ENCODE measurements at places on chromosomes 3 and 15. TPM values are rescaled to one million over a fixed set of nuclear protein-coding genes. Genes with fewer than 3 reads are reported as not detected.

DNA sequence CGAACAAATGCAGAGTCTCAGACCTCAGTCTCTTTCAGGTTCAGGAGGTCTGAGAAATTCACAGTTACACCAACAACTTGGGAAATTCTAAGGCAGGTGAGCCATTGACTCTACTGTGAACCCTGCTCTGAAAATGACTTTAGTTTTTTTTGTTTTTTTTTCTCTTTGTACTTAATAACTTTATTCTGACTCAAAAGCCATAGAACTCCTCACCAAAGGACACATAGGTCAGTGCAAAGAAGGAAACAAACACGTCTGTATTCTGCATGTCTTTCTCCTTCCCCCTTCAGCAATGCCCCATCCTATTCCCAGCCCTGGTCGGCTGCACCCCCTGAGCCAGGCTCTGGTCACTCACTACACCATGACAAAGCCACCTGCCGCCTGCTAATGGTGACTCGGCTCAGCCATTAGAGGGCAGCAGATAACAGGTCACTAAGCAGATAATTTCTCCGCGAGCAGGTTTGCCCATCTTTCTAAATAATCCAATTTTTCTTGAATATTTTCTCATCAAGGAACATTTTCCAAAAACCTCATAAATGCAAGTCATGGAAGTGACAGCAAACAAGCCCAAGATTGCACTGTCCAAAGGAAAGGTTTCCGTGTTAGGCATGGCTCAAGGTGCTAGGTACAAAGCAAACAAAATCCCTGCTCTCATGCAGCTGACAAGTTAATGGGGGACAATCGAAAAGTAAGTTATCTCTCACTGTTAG is 37.7 kb downstream of the TM4SF4 start:
- no peak overlapping the region for H3K4me3 ChIP-seq
- H3K4me1 ChIP-seq = peaks cover 17% of the 10 kb centered on the region
- H3K27ac ChIP-seq = no peak overlapping the region
- peak; percentile 75 for DNase-seq
- no peaks in the 10 kb centered on the region for H3K36me3 ChIP-seq

GRCh38 chr15:25182098-25182478 is 227.3 kb downstream of the SNRPN start:
- no peak overlapping the region for H3K4me3 ChIP-seq
- DNase-seq = peak; percentile 28
- H3K4me1 ChIP-seq = no peaks in the 10 kb centered on the region
- no peaks in the 10 kb centered on the region for H3K36me3 ChIP-seq

DNA sequence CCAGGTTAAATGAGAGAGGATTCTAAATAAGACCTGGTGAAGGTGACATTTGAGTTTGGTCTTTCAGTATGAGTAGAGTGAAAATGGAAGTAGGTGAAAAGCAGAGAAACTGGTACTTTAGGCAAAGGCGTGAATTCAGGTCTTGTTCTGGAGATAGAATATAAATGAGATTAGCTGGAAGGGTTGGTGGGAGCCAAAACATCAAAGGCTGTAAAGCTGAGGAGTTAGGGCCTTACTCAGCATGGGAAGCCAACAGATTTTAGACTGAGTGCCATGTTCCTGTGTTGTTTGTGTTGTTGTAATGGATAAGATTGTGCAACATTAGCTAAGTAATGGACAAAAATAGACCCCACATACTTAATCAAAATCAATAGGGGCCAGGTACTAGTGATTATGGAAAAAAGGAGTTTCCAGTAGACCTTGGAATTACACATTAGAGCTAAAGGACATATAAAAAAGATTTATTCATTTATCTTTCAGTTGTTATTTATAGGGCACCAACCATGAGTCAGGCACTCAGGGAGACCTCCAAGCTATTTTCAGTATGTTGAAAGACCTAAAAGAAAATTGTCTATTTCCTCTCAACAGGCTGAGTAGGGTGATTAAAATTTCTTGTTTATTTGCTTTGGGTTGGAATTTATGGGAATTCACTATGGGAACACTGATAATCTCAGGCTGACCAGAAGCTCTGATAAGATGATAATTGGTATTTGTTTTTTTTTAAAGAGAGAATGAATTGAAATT is 20.8 kb downstream of the ARL14 start:
- no peaks in the 10 kb centered on the region for H3K36me3 ChIP-seq
- no peaks in the 10 kb centered on the region for H3K27me3 ChIP-seq
- H3K4me3 ChIP-seq = no peak overlapping the region
- no peak for DNase-seq

GRCh38 chr3:18111796-18112232 is 313.3 kb downstream of the SATB1 start:
- no peak overlapping the region for H3K4me3 ChIP-seq
- DNase-seq = no peak
- no peaks in the 10 kb centered on the region for H3K4me1 ChIP-seq

DNA sequence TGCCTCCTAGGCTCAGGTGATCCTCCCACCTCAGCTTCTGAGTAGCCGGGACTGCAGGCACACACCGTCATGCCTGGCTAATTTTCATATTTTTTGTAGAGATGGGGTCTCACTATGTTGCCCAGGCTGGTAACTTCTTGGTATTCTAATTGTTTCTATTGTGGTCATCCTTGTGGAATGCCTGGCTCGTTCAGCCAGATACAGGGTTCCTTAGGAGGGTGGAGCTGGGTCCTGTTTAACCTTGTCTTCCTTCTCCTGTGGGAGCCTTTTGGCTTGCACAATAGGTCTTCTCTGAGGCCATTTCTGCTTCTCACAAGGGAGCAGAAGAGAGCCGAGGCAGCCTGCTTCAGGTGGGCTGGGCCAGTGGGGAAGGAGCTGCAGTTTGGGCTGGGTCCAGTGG is 15.7 kb downstream of the PLEKHO2 start:
- H3K36me3 ChIP-seq = peaks cover 68% of the 10 kb centered on the region
- no peak for DNase-seq
- H3K4me3 ChIP-seq = no peak overlapping the region
- H3K27me3 ChIP-seq = no peaks in the 10 kb centered on the region
- peak overlapping the region; percentile 73 for H3K27ac ChIP-seq

The POC1A gene
- 2.5 TPM for total RNA-seq

The LMLN gene
- total RNA-seq = 7.3 TPM

DNA sequence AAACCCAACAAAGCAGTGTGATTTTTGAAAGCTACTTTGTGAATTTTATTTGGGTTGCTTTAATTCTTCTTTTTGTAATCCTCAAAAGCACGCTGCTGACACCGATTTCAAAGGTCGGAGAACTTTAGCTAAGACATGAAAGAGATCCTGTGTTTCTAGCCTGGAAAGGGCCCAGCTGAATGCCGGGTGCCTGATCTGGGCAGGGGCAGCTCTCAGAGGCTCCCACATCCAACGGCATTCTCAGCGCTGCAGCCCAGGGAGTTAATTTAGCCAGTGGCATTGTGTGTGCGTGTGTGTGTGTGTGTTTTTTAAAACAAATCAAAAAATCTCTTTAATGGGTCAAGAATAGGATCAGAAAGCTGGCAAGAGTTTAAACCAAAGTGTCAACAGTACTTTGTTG is 6.6 kb downstream of the RBP1 start:
- H3K36me3 ChIP-seq = no peaks in the 10 kb centered on the region
- H3K27ac ChIP-seq = no peak overlapping the region
- H3K4me3 ChIP-seq = no peak overlapping the region
- no peaks in the 10 kb centered on the region for H3K27me3 ChIP-seq
- no peak for DNase-seq
- H3K4me1 ChIP-seq = peaks cover 23% of the 10 kb centered on the region

The MYNN gene
- 14.6 TPM for total RNA-seq

The EOMES gene
- total RNA-seq = 1.2 TPM
